ENCODE measurements at places on chromosomes 6 and 20. TPM values are rescaled to one million over a fixed set of nuclear protein-coding genes. Genes with fewer than 3 reads are reported as not detected.

- no peak for DNase-seq
Observed at GRCh38 chr6:56714273-56714672, 71.6 kb upstream of the DST start.

SIGLEC1 gene
- total RNA-seq = not detected

GRCh38 chr6:63882208-63882607 is 246.6 kb downstream of the PHF3 start:
- DNase-seq = no peak

- DNase-seq = no peak
Observed at GRCh38 chr6:124977067-124977908, 15.1 kb downstream of the RNF217 start.

GRCh38 chr20:58457083-58457695 is 58.0 kb downstream of the APCDD1L start:
- peak; percentile 23 for DNase-seq

GRCh38 chr6:165647041-165647440 is 16.0 kb downstream of the PDE10A start:
- no peak for DNase-seq

Measured in MCF 10A (cell line).